ENCODE measurements at places on chromosomes 1 and 21.

- no peak for DNase-seq
Observed at GRCh38 chr1:44526295-44527073, 121.4 kb downstream of the RNF220 start.

- DNase-seq, result no peak
Observed at GRCh38 chr1:29121516-29121935, 2.2 kb downstream of the TMEM200B start.

DNA sequence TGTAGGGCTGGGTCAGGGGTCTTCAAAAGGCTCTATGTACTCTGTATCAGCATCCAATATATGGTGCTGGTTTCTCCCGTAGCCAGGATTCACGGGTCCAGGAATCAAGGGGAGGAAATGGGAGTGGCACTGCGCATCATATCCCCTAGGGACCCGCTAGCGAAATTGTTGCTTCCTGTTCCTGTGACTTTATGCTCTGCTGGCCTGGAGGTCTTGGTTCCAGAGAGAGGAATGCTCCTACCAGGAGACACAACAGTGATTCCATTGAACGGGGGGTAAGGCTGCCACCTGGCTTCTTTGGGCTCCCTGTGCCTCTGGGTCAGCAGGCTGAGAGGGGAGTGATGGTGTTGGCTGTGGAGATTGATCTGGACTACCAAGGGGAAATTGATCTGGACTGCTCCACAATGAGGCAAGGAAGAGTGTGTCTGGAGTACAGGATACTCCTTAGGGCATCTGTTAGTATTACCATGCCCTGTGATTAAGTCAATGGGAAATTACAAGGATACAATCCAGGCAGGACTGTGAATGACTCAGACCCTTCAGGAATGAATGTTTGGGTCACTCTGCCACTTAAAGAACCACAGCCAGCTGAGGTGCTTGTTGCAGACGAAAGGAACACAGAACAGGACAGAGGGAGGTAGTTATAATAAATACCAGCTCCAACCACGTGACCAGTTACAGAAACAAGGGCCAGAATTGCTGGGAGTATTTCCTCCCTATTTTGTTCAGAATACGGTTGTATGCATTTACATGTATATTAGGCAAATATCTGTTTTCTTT lies 10.2 kb downstream of the SPSB1 start:
- no peak for DNase-seq

DNA sequence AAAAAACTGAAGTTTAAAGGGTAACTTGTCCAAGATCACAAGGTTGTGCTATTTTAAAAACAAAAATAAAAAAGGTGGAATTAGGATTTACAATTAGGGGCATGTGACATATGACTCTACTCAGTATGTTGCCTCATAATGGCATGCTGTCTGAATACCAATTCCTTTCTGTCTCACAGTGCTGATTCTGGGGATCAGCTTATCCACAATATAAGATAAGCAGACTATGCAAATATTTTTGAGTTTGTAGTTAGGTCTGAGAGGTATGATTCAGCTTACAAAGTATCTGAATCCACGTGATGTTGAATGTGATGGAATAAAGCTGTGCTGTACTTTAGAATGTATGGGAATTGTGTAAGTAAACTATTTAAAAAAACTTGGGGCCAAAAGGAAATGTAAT lies 216.6 kb downstream of the HHIPL2 start:
- no peak for DNase-seq

- no peak for DNase-seq
Observed at GRCh38 chr1:113976609-113977278, 2.5 kb upstream of the OLFML3 start.
